ENCODE measurements at places on chromosomes 13 and 19.

- DNase-seq = no peak
Measured at GRCh38 chr13:23695196-23695595, 125.0 kb downstream of the TNFRSF19 start.

DNA sequence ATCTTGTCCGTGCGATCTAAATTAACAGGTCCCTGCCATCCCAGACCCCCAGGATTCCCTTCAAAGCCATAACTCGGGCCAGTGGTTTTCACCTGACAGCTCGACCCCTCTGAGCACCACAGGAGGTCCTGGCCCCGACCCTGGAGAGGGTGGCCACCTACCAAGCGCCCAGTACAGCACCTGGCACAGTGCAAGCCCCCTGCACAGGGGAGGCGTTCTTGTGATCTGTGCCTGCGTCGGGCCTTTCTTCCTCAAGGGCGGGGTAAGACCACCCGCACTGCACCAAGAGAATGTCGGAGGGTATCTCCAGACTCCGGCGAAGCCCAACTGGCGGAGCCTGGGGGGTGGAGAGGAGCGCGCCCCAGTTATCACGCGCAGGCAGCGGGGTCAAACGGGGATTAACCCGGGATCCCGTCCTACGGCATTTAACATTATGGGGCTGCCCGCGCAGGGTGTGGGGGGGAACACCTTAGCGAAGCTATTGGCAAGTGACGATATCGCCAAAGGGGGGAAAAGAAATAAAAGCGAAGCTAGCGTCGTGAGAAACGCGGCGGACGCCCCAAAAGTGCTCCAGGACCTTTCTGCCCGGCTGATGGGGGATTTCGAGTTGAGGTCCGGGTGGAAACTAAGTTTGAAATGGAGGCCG is 1.3 kb upstream of the HNRNPL start:
- no peak for DNase-seq

- peak; percentile 47 for DNase-seq
Measured at GRCh38 chr13:41311406-41312175, 524 bp downstream of the NAA16 start.

DNA sequence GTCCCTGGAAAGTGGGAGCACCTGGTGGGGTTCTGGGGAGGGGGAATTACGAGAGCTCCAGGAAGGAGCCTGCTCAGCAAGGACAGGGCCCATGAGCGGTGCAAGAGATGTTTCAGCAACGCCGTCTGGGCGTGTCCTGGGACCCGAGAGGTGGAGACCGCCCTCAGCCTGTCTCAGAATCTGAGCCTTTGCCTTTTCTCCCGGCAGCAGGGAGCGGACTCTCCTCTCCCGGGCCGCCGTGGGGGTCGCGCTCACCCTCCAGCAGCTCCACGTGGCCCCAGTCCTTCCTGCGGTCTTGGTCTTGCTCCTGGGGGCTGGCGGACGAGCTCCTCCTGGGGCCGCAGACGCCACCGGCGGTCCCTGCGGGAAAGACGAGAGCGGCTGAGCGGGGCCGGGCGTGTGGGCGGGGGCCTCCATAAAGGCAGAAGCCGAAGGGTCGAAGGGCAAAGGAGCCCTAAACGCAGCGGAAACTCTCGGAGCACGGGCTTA is 714 bp downstream of the POLRMT start:
- DNase-seq = no peak

GRCh38 chr13:110135977-110136597 is 170.9 kb downstream of the COL4A1 start:
- no peak for DNase-seq

DNA sequence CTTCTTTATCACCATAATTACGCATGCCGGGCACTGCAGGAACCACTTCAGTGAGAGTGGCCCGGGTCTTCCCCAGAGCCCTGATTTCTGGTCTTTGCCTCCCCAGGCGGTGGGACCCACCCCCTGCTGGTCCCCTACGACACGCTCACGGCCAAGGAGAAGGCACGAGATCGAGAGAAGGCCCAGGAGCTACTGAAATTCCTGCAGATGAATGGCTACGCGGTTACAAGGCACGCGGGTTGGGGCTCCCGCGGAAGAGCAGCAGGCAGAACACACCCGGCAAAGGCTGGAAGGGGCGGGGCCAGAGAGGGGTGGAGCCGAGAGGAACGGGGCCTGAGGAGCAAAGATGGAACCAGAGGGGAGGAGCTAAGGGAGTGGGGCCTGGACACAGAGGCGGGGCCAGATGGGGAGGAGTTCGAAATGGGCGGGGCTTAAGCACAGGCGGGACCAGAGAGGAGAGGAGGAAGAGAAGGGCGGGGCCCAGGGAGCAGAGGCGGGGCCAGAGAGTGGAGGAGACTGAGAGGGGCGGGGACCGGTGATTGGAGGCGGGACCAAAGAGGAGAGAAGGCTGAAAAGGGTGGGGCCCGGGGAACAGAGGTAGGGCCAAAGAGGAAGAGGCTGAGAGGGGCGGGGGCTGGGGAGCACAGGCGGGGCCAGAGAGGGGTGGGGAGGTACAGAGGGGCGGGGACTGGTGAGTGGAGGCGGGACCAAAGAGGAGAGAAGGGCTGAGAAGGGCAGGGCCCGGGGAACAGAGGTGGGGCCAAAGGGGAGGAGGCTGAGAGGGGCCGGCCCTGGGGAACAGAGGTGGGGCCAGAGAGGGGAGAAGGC is 73.4 kb downstream of the RYR1 start:
- peak; percentile 46 for DNase-seq

DNA sequence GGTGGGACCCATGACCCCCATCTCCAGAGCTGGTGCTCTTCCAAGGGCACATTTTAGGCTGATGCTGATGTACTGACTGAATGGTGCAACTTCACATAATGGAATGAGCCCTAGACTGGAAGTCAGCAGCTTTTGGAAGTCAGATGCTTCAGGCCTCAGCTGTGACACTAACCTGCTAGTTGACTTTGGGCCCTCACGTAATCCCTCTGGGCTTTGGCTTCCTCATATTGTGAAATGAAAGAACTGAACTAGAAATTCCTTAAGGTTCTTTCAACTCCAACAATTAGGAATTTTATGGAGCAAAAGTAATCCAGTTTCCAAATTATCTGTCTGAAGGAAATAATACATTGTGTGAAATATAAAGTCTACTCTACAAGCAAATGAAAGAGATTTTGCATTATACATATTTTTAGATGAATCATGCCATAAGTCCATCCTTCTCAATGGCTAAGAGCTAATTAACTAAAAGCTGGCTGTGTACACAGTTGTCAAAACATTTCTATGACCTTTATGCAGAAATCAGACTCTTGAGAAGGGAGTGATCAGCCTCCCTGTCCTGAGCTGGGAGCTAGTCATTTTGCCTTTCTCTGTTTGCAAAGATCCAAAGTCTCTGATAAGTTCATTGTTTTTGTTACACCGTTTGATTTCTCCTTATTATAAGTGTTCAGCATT is 204.2 kb downstream of the DCLK1 start:
- no peak for DNase-seq

DNA sequence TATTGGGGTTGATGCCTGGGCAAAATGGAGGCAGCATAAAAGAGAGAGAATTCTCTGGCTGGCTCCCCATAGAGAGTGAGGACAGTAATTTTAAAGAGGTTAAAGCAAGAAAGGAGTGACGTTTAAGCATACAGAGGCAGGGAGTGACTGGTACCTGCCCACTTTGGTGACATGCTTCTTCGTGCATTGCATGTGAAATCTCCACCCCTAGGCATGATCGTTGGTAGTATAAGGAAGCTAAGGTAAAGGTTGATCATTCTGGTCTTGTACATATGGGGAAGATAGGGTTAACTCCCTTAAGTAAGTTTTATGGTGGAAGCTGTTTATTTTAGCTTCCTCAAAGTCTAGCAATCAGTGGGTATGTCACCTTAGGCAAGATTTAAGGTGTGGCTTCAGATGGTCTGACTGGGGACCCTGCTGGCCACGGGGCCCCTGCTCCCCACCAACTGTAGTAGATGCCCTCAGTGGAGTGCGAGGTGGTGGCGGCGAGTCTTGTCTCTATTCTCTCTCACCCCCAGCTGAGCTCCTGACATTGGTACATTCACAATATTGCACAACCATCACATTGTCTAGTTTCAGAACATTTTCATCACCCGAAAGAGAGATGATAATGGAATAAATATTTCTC is 797.5 kb upstream of the SPRY2 start:
- DNase-seq = no peak

GRCh38 chr13:57624565-57625435 is 6.7 kb upstream of the PCDH17 start:
- peak; percentile 70 for DNase-seq

DNA sequence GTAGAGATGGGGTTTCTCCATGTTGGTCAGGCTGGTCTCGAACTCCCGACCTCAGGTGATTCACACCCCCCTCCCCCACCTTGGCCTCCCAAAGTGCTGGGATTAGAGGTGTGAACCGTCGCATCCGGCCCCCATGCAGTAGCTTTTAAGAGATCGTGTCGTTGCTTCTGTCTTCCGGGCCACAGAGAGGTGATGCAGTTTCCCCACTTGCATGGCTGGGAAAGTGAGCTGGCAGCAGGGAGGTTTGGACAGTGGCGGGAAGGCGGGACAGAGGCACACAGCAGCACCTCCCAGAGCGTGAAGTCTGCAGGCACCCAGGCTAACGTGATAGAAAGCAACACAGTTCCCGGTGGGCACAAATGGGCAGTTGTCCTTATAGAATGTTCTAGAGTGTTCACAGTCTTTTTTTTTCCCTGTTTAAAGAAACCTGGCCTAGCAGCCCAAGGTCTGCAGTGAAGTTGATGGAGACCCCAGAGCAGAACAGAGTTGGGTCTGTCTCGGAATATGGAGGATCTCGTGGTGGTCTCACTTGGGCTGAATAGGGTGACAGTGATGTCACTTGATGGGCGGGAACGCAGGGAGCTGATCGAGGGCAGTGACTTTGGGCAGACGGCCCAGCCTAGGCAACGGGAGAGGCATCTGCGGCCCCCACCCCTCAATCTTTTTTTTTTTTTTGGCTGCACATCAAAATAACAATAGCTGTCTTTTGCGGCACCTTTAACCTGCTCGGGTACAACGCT is 4.9 kb downstream of the UHRF1 start:
- no peak for DNase-seq

DNA sequence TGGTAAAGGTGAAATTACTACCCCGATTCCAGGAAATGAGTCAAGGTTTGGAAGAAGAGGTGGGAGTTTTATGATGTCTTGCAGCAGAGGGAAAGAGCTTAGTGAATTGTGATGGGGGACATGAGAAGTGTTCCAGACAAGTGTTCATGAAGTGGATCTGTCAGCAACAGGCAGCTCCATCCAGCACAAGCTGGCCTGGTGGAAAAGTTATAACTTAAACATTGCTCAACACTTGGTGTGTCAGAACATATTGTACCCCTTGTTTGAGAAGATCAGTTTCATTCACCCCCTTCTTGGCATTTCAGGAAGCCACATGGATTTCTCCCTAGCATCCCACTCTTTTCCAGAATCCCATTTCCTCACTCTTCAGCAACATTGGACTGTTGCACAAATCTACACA is 222.0 kb downstream of the B3GLCT start:
- DNase-seq = no peak

- no peak for DNase-seq
Measured at GRCh38 chr13:42223681-42224080, 48.3 kb upstream of the AKAP11 start.

DNA sequence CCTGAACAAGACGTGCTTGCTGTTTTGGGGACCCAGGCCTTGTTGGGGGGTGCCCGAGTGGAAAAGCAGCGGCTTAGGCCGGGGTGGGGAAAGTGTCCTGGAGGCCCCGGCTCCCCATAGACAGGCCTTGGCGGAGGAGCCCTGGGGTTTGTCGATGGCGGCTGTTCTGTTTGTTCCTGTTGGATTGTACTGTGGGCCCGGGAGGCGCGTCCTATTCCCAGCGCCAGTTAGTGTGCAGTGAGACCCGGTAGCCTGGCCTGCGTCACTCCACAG is 11.1 kb downstream of the NCLN start:
- no peak for DNase-seq

DNA sequence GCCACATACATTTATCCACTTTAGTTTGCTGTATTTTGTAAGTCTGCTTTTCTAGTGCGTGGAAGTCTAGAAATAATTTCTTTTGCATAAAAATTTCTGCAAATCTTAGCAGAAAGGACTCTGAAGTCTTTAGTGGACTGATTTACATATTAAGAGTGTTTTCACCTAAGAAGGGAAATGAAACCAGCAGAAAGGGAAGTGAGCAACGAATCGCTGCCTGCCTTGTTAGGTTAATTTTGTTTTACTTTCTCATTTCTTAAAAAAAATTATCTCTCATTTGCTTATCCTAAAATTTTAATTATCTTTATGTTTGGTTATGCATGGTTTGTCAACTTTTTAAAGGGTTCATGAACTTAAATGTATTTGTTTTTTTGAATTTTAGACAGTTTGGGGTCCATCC is 767 bp upstream of the GPR18 start:
- DNase-seq = no peak
